Mesothelial cell of epicardium (in vitro differentiated cells): ENCODE measurements at places on chromosomes 5 and 9.

DNA sequence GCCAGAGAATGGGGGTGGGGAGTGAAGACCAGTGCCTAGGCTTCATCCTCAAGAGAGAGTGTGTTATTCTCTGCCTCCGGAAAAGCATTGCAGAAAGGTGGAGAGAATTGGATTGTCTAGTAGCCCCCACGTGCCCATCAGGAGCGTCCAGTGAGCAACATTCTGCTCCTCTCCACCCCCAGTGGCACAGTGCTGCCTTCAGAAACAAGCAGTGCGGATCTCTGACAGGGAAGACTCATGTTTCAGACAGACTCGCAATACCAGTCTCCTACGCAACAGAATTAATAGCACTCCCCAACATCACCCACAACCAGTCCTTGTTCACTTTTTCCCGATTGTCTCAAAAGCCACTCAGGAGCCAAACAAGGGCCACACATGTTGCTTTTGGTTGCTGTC is 14.9 kb upstream of the CEL start:
- H3K4me3 ChIP-seq: no peak overlapping the region
- peaks cover 41% of the 10 kb centered on the region for H3K36me3 ChIP-seq
- H3K27ac ChIP-seq: no peak overlapping the region
- no peaks in the 10 kb centered on the region for H3K27me3 ChIP-seq

DNA sequence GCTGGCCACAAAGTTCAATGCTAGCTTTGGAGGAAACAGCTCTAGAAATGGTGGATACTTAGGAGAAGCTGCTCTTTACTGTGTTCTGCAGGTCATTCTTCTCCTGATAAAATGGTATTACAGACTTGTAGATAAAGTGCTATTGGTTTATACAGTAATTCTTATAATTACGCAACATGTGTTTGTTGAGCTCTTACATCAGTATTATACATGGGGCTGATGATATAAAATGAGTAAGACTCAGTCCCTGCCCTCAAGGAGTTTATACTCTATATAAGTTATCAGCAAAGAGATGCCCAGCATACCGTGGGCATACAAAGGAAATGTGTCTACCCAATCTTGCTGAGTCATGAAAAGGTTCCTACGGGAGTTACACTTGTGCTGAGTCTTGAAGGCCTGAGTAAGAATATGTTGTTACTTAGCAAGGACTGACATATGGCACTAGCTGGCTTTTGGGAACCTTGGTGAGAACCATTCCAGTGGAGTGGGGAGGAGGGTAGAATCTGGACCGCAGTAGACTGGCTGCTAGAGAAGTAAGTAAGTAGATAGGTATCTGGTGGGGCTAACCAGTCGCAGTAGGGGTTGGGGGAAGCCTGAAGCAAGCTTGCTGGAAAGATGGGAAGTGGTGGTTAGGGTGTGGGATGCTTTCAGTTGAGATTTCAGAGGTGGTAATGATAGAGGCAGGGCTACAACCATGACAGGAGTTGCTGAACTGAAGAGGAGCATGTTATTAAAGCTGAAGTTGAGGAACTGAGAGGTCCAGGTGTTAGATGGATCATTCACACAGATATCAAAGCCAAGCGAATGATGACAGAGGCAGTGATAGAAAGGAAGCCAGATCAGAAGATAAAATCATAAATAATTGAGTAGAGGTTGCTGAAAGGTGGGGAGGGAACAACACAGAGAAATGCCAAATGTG is 11.1 kb upstream of the TTC23L start:
- DNase-seq: no peak
- H3K36me3 ChIP-seq: peaks cover 73% of the 10 kb centered on the region
- no peak overlapping the region for H3K4me3 ChIP-seq

- no peaks in the 10 kb centered on the region for H3K36me3 ChIP-seq
- no peaks in the 10 kb centered on the region for H3K27me3 ChIP-seq
- DNase-seq: no peak
- no peak overlapping the region for H3K27ac ChIP-seq
These were observed 49.9 kb upstream of the GARNL3 start for GRCh38 chr9:127214421-127215267.

DNA sequence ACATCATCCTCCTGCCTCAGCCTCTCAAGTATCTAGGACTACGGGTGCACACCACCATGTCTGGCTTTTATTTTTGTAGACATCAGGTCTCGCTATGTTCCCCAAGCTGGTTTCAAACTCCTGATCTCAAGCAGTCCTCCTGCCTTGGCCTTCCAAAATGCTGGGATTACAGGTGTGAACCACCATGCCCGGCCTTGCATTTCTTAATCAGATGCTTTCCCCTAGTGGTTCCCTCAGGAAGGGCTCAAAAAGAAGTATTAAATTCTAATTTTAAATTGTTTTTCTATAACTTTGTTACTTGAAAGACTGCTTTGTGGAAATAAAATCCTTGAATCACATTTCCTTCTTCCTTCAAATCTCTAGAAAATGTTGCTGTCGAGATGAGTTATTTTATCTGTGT is 79.5 kb upstream of the ROR2 start:
- H3K36me3 ChIP-seq: peaks cover 13% of the 10 kb centered on the region
- no peaks in the 10 kb centered on the region for H3K4me1 ChIP-seq
- H3K27ac ChIP-seq: no peak overlapping the region
- DNase-seq: no peak
- no peaks in the 10 kb centered on the region for H3K27me3 ChIP-seq

GRCh38 chr5:14081791-14082190 is 61.4 kb upstream of the TRIO start:
- no peaks in the 10 kb centered on the region for H3K4me1 ChIP-seq
- H3K27me3 ChIP-seq: no peaks in the 10 kb centered on the region
- no peaks in the 10 kb centered on the region for H3K36me3 ChIP-seq
- H3K27ac ChIP-seq: no peak overlapping the region

- H3K36me3 ChIP-seq: no peaks in the 10 kb centered on the region
- DNase-seq: no peak
- no peaks in the 10 kb centered on the region for H3K4me1 ChIP-seq
These were observed 488.1 kb downstream of the EBF1 start for GRCh38 chr5:158611581-158611980.

GRCh38 chr5:177303925-177304391 is 359 bp downstream of the PRELID1 start:
- peaks cover 43% of the 10 kb centered on the region for H3K4me1 ChIP-seq
- peak overlapping the region; percentile 90 for H3K4me3 ChIP-seq
- no peak for DNase-seq
- peaks cover 10% of the 10 kb centered on the region for H3K36me3 ChIP-seq

- H3K27ac ChIP-seq: no peak overlapping the region
- H3K4me1 ChIP-seq: peaks cover 35% of the 10 kb centered on the region
- no peaks in the 10 kb centered on the region for H3K36me3 ChIP-seq
- no peak overlapping the region for H3K4me3 ChIP-seq
These were observed 3.7 kb downstream of the PIK3R1 start for GRCh38 chr5:68219161-68219816.

DNA sequence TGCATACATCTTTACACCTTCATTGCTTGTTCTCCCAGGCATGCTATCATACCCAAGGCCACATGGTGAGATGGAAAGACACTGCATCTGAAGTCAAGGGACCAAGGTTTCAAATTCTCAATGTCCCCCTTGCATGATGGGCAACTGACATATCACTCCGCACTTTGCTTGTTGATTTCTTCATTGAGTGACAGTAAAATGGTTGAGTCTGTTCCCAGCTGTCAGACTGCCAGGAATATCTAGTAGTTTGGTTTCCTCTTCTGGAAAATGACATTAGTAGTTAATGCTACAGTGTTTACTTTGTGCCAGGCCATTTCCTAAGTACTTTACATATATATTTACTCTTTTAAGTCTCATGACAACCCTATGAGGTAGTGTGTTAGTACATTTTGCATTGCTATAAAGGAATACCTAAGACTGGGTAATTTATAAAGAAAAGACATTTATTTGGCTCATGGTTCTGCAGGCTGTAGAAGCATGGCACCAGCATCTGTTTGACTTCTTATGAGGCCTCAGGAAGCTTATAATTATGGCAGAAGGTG is 114.4 kb downstream of the PCSK1 start:
- no peaks in the 10 kb centered on the region for H3K27me3 ChIP-seq
- H3K27ac ChIP-seq: no peak overlapping the region
- H3K4me3 ChIP-seq: no peak overlapping the region

GRCh38 chr5:172743112-172743959 is 27.7 kb downstream of the DUSP1 start:
- no peaks in the 10 kb centered on the region for H3K27me3 ChIP-seq
- peaks cover 4% of the 10 kb centered on the region for H3K36me3 ChIP-seq
- H3K4me3 ChIP-seq: no peak overlapping the region
- DNase-seq: no peak

DNA sequence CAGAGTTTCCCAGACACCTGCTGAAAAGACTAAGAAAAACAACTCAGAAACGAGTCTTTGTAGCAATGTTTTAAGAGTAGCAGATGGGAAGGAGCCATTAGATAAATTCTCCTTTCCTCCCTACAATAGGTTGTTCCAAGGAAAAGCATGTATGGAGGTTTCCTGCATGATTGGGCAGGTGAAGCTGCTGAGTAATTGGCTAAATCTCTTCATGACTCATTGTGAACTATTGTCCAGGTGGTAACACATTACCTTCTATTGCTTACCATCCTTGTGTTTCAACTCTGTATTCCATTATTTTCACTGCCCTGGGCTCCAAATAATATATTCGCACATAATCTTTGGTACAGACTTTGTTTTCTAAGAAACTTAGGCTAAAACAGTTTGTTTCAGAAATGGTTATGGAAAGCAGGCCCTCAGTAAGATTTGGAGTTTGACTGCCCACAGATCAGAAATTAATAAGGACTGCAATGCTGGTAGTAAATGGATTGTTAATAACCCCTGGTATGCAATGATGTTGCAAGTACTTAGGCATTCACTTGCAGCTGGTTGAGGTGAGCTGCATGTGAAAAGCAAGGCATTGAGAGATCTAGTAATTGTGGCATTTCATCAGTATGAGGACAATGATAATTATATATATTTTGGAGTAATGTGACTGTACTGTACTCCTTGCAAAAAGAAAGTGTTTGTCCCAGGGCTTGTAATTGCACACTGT is 281.4 kb upstream of the VLDLR start:
- H3K36me3 ChIP-seq: peaks cover 3% of the 10 kb centered on the region
- H3K4me3 ChIP-seq: no peak overlapping the region
- H3K4me1 ChIP-seq: peaks cover 57% of the 10 kb centered on the region
- no peak overlapping the region for H3K27ac ChIP-seq

GRCh38 chr5:134581241-134581981 is 51.2 kb downstream of the SAR1B start:
- H3K36me3 ChIP-seq: peaks cover 6% of the 10 kb centered on the region
- no peak for DNase-seq
- H3K4me3 ChIP-seq: no peak overlapping the region
- no peak overlapping the region for H3K27ac ChIP-seq
- H3K4me1 ChIP-seq: no peaks in the 10 kb centered on the region

DNA sequence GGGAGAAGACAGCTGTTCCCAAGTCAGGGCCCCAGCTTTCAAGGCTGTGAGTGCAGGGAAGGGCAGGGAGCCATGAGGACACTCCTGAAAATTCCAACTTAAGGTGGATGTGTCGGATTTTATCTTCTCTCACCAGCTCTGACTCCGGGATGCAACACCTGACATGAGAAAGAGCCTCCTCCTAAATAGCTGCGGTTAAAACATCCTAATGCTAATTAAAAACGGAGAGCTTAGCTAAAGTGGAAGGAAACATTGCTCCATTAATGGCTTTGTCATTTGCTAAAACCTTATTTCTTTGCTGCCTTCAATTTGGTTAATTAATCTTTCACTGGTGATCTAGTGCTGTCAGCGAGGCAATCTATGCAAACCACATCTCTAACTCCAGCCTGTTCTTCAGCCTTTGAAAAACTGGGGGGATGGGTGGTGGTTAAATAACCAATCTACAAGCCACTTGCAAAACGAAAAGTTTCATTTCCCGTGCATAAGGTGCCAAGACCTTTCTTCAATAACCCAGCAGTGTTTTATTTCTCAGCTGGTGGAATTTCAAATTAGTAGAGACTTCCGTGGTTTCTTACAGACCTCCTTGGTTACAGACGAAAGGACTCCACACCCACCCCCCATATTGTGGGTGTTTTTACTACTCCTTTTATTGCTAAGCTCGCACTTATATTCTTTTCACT is 379.6 kb downstream of the MLLT3 start:
- no peak overlapping the region for H3K4me3 ChIP-seq
- DNase-seq: no peak
- no peak overlapping the region for H3K27ac ChIP-seq
- peaks cover 6% of the 10 kb centered on the region for H3K27me3 ChIP-seq
- no peaks in the 10 kb centered on the region for H3K36me3 ChIP-seq

GRCh38 chr9:137435381-137435891 is 5.7 kb downstream of the ENTPD8 start:
- no peaks in the 10 kb centered on the region for H3K4me1 ChIP-seq
- DNase-seq: no peak
- H3K27ac ChIP-seq: no peak overlapping the region
- no peaks in the 10 kb centered on the region for H3K36me3 ChIP-seq
- no peak overlapping the region for H3K4me3 ChIP-seq

DNA sequence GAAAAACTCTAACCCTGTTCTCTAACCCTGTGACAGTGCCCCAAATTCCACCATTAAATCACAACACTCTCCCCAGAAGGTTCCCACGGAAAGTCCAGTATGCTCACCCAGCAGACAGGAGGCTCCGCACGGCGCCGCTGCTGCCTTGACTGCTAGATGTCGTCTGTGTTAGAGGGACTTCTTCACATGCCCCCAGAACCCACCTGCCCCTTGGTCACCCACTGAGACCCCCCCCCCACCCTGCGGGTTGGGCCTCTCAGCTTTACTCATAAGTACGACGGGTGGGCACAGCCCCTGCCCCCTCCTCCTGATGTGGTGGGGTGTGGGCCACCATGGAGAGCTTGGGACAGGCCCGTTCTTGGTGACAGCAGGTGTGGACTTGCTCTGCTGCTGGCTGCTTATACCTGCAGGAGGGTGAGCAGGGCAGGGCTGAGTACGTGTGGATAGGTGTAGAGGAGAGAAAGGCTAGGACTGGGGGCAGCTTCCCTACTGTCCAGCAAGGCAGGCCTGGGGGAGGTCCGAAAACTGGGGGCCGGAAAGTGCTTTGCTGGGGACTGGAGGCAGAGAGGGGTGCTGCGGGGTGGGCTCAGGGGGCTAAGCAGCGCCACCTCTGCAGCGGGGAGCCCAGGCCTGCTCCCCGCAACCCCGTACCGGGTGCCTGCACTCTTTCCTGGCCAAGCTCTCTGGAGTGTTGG is 57.5 kb upstream of the OLFM1 start:
- H3K36me3 ChIP-seq: peaks cover 1% of the 10 kb centered on the region
- H3K27ac ChIP-seq: no peak overlapping the region
- H3K27me3 ChIP-seq: peaks cover 28% of the 10 kb centered on the region
